ENCODE measurements at places on chromosomes 6 and 20. TPM values are rescaled to one million over a fixed set of nuclear protein-coding genes. Genes with fewer than 3 reads are reported as not detected.

DNA sequence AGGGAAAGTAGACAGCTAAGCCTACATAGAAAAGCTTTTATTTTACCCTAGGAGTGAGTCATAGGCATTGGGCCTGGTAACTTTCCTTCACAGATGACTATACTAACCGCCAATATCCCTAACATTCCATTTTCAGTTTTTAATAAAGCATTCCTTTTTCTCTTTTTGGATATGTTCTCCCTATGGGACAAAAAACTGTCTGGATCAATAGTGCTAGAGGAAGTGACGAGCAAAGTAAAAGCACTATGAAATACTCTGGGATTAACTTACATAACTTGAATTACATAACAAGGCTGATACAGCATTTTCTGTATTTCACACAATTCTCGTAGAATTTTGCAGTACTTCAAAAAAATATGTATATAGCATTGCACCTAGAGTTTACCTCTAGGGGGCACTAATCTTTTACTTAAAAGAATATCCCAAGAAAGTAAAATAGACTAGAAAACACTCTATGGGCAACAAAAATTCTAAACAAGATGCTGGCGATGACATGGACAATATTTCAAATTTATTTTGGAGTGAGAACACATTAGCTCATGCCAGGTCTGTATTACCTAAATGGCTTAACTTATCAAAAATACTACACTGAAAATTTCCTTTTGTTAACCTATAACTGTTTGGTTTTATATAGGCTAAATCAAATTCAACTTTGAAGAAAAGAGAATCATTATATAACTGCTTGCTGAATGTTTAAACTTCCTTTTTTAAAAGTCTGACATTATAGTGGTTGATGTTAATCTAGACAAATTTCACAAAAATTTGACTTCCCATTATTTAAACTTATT lies 66.3 kb upstream of the DST start:
- peak; percentile 64 for DNase-seq

THBS2 gene
- total RNA-seq, result 89.3 TPM

DNA sequence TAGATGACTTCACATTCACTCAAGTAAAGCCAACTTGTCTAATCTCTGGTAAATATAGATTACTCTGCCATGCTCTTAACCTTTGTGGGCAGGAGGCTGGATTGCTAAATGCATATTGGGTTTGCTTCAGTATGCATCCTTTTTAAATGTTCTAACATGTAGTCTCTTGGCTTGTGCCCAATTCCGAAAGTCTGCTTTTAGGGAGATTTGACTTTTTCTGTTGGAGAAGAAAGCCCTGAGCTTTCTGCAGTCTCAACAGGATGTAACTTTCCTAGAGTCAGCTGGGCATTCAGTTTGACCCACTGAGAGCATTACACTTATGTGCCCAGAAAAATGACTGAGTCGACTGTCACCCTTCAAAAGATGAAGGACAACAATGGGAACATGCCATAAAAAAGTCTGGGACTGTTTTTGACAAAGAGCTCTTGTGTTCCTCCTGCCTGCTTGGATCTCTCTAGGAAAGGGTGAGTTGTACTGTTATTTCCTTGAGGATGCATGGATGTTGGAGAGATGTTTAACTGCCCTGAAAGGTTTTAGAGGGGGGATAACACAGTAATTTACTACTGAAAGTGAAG lies 299.4 kb downstream of the ZFAND3 start:
- peak; percentile 43 for DNase-seq

DNA sequence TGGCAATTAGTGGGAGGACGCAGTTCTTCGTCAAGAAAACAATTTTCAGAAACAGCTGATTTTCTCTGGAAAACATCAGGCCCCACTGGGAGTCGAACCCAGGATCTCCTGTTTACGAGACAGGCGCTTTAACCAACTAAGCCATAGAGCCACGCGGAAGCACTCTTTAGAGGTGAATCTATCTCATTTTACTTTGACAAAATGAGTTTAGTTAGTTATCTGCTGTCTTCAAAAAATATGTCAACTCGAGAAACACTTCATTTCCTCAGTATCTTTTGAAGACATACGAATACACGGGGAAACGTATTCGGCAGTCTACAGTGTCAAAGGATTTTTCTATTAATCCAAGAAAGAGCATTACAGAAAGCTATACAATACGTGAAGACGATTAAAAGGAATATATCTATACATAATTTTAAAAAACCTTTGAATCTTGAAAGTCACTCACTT lies 26.7 kb downstream of the GPX6 start:
- peak; percentile 86 for DNase-seq

- no peak for DNase-seq
Measured at GRCh38 chr20:38447931-38448675, 13.0 kb upstream of the SNHG17 start.

DNA sequence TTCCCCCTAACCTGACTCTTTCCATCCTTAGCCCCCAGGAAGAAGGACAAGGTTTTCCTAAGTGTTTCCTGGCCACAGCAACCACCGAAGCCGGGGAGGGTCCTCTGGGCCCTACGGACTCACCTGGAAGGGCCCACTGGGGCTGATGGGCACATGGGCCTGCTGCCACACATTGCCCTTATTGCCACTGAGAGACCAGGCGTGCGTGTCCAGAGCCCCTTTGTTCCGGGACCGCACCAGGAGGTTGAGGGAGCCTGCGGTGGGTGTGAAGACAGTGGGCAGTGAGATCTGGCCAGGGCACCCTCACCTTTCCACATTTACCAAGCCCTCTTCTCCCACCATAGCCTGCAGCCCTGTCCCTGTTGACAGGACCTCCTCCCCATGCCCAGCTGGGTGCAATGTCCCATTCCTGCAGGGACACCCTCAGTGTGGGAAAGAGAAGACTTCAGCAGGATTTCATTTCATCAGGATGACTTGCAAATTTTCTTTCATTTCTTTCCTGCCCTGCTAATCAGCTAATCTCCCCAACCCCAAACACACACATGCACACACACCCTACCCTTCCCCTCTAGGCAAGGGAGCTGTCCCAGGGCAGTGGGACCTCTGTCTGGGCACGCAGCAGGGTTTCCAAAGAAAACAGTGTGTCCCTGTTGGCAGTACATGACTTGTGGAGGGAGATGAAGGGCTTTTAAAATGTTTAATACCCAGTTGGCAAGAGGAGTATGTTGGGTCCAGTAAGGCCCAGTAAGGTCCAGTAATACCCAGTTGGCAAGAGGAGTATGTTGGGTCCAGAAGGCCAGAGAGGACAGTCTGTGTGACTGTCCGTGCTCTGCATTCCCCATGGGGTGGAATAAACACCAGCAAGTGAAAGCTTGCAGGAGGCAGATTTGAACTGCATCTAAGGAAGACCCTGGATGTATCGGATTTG lies 59.0 kb downstream of the MDGA1 start:
- DNase-seq, result no peak

SLC17A1 gene
- not detected for total RNA-seq

DNA sequence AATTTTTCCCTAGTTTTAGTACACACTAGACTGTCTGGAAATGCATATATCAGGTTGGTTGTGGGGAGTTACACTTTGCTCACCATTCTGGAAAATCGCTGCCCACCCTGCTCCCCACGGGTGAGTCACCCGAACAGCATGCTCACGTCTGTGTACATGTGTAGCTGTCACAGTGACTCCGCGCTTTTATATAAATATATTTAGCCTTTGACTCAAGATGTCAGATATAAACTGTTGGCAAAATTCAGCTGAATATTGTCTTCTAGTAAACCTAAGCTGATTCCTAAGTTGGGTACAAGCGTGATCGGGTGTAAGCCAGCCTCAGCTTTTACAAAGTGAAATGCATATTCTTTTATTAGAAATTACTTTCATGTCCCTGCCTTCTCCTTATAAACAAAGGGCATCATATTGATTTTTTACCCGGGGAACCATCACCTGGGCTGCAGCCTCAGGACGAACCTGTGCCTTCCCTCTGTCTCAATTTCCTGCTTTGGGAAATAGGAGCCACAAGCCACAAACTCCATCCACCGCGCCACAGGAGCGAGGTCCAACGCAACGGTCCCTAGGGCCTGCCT lies 4.3 kb downstream of the SDCBP2 start:
- DNase-seq, result no peak

HLA-DPA1 gene
- 15.6 TPM for total RNA-seq

GRCh38 chr20:58619864-58620431 lies 31.1 kb upstream of the STX16 start:
- DNase-seq, result no peak

DNA sequence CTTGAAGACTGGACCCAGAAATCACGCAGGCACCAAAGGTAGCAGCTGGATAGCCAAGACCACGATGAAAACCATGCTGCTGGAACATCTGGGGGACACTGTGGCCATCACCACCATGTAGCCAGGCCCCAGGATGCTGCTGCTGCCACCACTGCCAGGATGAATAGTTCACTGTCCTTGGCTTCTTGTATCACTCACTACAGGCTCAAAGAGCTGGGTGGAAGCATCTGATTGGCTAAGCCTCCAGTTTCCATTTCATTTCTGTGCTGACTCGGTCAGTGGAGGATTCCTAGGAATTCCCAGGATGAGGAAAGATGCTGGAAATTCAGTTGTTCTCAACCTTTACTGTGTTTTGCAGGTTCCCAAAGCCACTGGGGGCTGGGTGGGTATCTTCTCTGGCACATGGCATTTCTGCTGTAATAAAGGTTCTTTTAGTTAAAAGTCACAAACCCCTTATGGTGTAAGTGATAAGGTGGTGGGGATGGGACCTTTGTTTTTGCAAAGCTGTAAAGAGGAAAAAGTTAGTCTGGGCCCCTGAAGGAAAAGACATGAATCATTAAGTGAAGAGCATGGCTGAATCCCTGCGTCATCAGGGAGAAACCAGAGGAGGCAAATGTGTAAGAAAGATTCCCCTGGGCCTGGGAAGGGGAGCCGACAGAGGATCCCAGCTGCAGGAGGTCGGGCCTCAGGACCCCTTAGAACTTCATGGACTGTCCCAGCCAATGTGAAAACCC lies 75.6 kb upstream of the RNF24 start:
- DNase-seq, result no peak

FABP7 gene
- 4.8 TPM for total RNA-seq

DNA sequence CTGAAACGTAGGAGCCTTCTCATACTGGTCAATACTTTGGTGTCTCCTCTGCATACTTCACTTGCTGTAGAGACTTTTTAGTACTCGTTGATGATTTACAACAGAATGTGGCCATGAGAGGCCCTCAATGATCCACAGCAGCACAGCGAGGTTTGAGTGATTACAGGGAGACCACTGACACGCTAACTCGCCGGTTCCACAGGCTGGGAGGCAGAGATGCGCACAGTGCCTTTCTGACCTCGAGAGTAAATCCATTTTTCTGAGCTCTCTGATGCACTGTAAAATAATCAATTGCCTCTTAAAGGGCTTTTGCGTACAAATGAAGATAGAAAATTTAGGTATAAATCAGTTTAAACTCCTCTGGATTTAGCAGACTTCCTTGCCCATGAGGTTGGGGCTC lies 56.2 kb upstream of the TBC1D7 start:
- DNase-seq, result no peak

GRCh38 chr6:150494241-150494640 lies 105.4 kb upstream of the PLEKHG1 start:
- DNase-seq, result peak; percentile 16

DNA sequence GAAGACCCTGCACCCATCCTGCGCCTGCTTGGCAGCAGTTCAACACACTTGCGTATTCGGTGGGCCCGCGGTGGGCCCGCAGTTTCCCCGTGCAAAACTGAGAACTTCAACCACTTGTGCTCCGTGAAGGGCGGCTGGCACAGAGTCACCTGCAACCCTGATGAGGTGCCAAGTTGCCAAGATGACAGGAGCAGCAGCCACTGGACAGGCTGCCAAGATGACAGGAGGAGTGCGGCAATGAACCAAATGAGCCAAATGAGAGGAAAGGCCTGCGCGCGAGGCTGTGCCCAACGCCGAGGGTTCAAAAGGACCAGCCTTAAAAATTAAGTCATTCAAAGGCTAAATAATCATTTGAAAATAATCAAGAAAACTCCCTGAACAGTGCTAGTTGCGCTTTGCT lies 20.1 kb downstream of the DIDO1 start:
- no peak for DNase-seq

- DNase-seq, result no peak
Measured at GRCh38 chr20:43840382-43841070, 74.1 kb upstream of the TOX2 start.

DNA sequence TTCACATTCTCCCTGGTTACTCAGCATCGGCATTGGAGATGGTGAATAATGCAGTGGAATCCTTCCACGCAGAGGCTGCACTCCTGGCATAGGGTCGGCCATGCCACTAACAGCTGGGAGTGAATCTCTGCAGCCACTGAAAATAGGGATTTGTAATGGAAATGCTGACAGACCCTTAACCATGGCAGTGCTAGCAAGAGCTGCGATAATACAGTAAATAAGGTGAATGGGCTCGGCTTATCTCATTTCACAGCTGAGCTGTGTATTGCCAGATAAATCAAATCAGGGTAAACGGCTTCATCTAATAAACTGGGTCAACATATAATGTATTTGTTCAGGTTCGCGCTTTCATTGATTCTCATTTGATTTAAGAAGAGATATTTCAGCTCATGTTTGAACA lies 156.8 kb downstream of the SLC35B3 start:
- no peak for DNase-seq

DNA sequence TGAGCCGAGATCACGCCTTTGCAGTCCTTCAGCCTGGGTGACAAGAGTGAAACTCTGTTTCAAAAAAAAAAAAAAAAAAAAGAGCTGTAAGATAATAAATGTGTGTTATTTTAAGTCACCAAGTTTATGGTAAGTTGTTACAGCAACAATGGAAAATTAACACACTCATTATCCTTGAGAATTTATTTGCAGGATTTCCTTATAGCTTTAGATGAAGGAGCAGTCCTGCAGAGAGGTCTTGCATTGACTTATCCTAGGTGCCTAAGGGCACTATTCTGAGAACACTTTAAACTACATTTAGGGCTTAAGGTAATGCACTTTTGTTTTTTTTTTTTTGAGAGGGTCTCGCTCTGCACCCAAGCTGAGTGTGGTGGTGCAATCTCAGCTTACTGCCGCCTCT lies 13.8 kb upstream of the SCAF8 start:
- DNase-seq, result no peak

DNA sequence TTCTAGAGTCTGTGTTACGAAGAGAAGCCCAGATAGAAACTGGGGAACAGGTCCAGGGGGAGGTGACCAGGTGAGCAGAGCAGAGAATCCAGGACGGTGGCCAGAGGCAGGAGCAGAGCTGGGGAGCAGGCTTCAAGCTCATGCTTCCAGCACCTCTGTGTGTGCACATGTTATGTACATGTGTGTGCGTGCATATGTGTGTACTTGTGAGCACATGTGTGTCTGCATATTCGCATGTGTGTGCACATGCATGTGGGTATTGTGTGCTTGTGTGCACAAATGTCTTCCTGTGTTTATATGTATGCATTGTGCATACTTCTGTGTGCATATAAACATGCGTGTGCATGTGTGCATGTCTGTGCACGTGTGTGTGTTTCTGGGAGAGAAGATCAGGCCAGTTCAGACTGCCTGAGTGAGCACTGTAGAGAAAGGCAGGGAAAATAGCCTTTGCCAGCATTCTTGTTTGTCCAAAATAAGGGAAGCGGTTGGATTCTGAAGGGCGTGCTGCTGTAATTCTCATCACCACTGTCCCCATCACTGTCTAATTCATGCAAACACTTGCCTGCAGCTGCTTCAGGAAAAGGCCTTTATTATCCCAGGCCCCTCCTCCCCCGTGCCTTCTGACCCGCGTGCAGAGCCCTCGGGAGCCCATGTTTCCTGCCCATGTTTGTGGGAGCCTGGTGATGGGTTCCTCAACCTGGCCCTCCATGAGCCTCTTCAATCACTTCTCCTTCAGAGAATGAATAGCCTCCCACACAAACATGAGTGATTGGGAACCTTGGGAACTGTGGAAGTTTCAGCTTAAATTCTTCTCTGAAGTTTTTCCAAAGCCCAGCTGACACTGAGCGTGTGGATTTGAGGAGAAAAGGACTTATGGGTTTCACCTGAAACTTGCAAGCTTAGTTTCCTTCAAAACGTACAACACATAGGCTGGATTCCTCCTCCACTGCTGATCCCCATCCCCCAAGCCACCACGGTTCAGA lies 161.7 kb upstream of the AFDN start:
- peak; percentile 38 for DNase-seq

All from tongue (tissue), 3 donors.